HL-60 (cell line): ENCODE measurements at places on chromosomes 2 and 18.

DNA sequence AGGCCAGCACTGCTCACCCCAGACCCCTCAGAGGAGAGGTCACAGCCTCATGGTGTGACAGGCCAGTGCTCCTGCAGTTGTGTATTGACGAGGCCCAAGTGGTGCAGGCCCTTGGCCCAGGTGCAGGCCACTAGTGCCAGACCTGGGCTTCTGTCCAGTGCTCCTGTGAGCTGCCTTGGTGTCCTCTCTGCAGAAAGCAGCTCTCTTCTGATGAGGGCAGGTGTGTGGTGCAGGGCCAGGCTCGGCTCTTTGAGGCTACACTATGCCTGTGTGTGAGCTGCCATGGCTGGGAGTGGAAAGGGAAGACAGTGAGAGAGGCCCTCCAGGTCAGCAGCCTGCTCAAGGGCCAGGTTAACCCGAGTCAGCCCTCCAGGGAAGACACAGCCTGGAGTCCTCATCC is 17.1 kb downstream of the EHD3 start:
- no peak for DNase-seq

DNA sequence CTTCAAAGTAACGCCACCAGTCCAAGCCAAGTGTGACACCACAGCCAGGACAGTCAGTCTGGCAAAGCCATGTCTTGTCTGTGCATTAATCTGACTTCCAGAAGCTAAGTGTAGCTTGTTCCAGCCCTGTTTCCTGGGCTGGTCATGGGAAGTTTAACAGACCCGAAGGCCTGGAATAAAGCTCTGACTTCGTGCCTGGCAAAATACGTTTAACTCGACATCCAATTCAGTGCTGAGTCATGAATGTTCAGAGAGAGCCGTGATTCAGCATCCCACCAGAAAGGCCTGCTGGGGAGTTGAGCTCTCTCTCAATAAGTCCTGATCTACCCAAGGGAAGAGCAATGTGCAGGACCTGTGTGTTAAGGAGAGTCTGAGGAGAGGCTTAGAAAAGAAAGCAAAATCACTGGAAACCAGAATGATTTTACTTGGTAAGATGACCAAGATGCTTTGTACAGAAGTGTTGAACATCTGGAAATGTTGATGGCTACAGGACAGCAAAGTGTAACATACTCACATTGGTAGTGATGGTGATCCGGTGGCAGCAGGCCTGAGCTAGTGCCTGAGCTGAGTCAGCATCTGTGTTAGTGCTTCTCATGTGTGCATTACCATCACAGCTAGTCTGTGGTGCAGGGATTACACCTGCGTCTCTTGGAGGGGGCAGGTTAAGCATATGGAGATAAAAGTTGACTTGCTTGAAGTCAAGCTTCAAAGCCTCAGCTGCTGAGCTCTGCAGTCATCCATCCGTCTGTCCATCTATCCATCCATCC is 743.7 kb upstream of the HS6ST1 start:
- DNase-seq, result no peak

- DNase-seq, result no peak
These were observed 112.8 kb downstream of the CAPN13 start for GRCh38 chr2:30694286-30695055.

DNA sequence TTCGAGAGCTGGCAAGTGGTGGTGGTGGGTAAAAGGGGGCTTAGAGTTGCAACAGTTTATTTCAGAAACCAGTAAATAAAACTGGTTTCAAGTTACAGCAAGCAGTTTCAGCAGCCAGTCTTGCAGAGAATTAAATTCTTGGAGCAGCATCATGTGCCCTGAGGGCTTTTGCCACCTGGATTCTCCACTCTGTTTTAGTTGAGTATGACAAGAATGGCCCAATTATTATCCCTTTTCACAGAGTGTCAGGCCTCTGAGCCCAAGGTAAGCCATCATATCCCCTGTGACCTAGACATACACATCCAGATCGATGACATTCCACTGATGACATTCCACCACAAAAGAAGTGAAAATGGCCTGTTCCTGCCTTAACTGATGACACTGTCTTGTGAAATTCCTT is 72.8 kb upstream of the FANCL start:
- no peak for DNase-seq

GRCh38 chr2:99085421-99085820 is 56.1 kb upstream of the C2orf15 start:
- peak; percentile 37 for DNase-seq

DNA sequence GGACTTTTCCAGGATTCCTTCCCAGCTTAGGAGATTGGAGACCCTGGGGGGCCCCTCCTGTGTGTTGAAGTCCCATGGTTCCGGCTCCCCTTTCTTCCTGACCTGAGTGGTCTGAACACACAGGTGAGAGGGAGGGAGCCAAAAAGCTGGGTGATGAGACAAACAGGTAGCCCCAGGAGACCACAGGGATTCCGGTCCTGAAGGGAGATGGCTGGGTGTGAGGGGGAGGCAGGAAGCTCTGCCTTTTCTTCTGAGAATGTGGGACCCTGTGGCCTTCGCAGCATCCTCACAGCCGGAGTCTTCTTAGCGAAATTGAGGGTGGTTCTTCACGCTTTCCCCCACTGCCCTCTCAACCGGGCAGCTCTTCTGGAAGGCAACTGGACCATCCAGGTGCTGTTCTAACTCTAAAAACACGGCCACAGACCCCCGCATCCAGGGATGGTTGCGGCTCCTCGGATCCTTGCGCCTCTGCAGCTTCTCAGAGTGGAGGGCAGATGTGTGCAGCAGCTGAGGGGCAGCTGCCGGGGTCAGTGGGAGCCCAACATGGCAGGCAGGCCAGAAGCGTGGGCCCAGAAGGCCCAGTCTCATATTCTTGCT is 4.4 kb downstream of the SLC66A3 start:
- no peak for DNase-seq

DNA sequence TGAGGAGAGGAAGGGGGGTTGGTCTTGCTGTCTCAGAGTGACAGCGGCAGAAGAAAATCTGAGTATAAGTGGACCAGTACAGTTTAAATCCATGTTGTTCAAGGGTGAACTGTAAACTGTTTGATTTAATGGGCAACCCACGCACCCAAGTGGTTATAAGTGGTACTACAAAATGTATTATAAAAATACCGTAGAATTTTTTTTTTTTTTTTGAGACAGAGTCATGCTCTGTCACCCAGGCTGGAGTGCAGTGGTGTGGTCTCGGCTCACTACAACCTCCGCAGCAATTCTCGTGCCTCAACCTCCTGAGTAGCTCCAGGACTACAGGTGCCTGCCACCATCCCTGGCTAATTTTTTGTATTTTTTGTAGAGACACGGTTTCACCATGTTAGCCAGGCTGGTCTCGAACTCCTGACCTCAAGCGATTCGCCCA is 2.1 kb upstream of the CHCHD5 start:
- peak; percentile 52 for DNase-seq

DNA sequence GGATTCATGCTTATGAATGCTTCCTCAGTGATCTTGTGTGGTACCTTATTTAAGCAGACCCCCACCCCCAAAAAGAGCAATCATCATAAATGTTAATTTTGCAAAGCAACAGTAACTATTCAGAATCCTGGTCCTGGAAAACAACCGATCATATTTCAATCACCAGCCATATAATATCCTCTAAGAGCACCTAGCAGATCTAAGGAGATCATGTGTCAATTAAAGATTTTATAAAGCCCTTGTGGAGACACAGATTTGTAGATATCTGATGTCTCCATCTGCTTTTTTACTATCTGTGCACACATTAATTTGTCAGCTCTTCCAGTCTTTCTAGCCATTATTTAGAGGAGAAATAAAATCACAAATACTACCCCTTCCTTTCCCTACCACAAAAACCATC is 423.7 kb downstream of the TGIF1 start:
- no peak for DNase-seq

GRCh38 chr2:201696151-201696659 is 2.2 kb downstream of the MPP4 start:
- DNase-seq, result no peak

- DNase-seq, result no peak
These were observed 94.6 kb upstream of the ANKRD30BL start for GRCh38 chr2:132256251-132256902.

DNA sequence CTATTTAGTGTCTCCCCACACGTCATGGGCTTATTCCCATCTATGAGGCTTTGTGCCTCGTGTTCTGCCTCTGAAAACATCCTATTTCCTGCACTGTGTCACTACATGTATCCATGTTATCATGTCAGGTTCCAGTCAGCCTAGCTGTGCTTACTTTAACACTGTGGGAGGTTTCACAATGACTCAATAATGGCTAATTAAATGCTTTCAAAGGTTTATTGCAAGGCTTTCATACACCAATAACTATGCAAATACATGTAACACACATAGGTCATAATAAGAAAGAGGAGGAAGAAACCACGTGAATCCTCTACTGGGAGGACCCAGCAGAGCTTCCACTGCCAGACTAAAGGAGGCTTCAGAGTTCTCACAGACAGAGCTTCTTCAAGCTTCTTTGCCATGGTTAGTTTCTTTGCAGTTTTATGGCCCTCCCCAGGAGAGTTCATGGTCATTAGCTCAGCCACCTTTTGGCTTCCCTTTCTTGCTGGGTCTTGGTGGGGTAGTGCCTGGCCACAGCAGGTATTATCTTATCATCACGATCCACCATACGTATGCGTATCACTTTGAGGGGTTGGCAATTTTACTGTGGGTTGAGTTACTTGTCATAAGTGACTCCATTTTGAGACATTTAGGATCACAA is 5.1 kb upstream of the COLEC12 start:
- no peak for DNase-seq

DNA sequence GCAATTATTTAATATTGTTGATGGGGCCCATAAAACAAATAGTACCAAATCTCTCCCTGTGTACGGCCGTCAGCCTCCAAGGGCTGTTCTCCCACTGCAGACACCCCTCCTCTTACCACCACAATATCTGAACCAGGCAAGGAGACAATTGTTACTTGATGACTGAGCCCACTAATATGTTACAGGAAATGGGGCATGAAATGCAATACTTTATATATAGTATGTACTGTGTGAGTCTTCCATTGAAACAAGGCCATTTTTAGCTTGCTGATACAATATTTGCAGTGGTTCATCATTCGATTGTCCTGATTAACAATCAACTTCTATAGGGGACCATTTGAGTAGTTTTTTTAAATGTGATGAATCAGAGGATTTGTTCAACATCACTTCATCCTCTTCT is 307.3 kb downstream of the GBX2 start:
- DNase-seq, result no peak

DNA sequence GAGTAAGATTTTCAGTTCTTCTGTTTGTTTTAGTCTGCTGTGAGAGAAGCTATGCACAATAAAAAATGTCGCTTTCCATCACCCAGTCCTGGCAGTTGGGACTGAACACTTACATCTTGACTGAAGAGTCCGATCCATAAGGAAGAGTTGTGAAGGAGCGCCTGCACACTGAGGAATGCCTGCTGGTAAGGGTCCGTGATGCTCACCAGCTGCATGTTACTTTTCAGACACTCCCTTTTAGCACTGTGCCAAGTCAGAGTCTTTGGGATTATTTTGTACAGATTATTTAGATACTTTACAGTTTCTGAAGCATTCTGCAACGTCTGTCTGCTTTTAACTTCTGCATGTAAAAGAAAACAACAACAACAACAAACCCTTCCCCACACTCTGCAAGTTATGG is 42.6 kb upstream of the CD302 start:
- DNase-seq, result no peak

GRCh38 chr2:234861841-234862735 is 89.7 kb upstream of the SH3BP4 start:
- DNase-seq, result no peak

- DNase-seq, result no peak
These were observed 15.7 kb upstream of the ACVR2A start for GRCh38 chr2:147829106-147829505.

- no peak for DNase-seq
These were observed 185.1 kb upstream of the LHCGR start for GRCh38 chr2:48940606-48941005.

GRCh38 chr2:183614799-183615435 is 490.7 kb downstream of the NUP35 start:
- no peak for DNase-seq

- no peak for DNase-seq
These were observed 31.5 kb upstream of the SCG2 start for GRCh38 chr2:223633656-223634055.

DNA sequence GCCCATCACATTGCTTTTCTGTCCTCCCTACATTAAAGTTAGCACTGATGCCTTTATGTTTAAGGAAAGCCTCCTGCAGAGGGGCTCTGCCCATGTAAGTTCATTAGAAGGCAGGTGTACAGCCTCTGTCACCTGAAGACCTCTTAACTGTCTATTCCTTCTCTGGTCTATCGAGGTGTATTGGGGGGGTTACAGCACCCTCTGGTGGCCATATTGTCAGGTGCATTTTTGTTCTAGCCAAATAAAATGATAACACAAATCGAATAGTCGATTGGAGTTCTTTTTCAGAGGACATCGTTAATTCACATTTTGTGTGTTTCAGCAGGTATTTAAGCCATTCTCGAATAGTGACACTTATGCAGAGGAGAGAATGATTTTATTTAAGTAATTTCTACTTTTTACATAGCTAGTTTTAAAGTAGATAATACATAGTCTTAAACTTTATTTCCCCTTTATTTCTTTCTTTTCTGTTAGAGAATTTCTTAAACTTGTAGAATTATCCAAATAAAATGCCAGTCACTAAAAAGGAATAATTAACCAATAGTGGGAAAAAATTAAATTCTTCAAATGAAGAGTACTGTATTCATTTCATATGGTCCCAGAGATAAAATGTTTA is 136.8 kb downstream of the NEDD4L start:
- DNase-seq, result peak; percentile 39

- no peak for DNase-seq
These were observed 1.5 kb downstream of the MTHFD2 start for GRCh38 chr2:74199871-74200305.

DNA sequence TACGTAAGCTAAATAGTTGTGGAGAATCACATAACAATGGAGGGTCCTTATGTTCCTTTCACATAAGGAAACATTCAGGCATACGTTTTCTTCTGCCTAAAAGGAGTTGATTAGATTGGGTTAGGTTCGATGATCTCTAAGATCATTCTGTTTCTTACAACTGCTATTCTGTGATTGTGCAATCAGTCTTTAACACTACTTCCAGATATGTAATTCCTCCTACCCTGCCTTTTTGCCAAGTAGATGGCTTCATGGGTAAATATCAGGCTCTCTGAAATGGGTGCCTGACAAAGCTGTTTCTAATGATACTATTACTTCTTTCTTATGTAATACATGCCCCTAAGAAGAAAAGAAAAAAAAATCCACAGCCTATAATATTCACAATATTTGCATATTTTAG is 321.5 kb downstream of the XIRP2 start:
- DNase-seq, result no peak

GRCh38 chr18:44699572-44700261 is 19.0 kb downstream of the SETBP1 start:
- no peak for DNase-seq

- DNase-seq, result peak; percentile 86
These were observed 224.3 kb downstream of the ANAPC1 start for GRCh38 chr2:111659361-111660333.

- peak; percentile 12 for DNase-seq
These were observed 61.3 kb downstream of the ATL2 start for GRCh38 chr2:38315707-38316333.

GRCh38 chr2:8574196-8575037 is 107.4 kb upstream of the ID2 start:
- DNase-seq, result no peak

- DNase-seq, result no peak
These were observed 318.5 kb upstream of the MC4R start for GRCh38 chr18:60691061-60691460.

- DNase-seq, result peak; percentile 6
These were observed 587 bp upstream of the MTIF2 start for GRCh38 chr2:55269645-55269990.

GRCh38 chr18:22926454-22926853 is 6.7 kb upstream of the RBBP8 start:
- DNase-seq, result no peak

- no peak for DNase-seq
These were observed 76.9 kb upstream of the GCFC2 start for GRCh38 chr2:75787532-75788132.
